ENCODE measurements at places on chromosomes 7 and 10.

DNA sequence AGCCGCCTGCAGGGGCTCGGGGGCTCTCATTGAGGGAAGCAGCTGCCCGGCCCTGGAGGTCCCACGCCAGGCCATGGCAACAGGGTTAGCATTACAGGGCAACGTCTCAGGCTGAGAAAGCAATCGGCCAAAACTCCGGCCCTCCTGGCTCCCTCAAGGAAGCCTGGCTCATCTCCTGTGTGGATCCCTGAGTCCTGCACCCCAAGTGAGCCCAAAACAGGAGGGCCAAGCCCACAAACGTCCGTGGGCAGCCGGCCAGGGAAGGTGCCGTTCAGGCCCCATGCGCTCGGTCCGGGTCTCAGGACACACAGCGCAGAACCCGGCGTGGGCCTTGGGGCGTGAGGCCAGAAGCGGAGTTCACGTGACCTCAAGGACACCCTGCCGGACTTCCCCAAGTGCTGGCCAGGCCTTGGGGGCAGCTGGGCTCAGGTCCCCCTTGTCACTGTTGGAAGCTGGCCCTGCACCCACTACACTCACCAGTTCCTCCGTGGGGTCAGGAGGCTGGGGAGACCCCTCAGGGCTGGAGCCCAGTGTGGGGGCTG, 8.0 kb upstream of the PWWP2B start:
- no peak for DNase-seq

DNA sequence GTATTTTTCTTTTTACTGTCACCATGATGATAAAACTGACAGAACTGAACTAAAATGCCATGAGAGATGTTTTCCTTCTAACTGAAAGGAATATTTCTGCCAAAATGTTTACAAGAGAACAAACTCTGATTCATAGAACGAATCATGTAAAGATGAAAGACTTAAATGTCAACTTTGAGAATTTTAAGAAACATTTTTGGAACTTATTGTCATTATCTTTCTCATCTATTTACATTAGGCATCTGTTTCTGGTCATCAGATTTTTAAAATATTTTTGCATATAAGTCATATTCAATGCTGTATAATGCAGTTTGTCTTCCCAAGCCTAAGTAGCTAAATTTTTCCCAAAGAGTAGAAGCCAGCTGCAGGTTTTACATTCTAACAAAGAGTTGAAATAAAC, 358.5 kb downstream of the TFEC start:
- no peak for DNase-seq

DNA sequence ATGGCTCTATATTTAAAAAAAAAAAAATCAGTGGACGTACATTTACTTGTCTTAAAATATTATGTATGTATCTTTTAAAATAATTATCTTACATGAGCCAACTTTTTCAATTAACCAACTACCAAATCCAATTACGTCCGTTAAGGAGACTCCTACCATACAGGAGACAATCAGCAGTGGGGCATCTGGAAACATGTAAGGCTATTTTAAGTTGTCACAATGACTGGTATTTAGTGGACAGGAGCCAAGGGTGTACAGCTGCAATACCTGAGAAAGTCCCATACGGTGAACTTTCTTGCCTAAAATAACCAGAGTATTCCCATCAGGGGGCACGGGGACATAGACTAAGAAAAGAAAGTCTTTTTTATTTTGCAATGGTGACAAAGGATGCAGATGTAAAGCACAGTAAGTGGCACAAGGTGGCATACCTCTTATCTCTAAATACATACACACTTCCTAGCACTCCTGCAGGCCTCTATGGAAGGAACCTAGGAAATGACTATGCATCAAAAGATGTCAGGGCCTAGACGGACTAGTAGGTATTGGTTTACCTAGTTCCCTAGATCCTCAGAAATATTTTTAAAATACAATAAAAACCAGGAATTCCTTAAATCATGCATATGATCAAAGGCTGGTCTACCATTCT, 16.0 kb upstream of the TLL2 start:
- no peak for DNase-seq

DNA sequence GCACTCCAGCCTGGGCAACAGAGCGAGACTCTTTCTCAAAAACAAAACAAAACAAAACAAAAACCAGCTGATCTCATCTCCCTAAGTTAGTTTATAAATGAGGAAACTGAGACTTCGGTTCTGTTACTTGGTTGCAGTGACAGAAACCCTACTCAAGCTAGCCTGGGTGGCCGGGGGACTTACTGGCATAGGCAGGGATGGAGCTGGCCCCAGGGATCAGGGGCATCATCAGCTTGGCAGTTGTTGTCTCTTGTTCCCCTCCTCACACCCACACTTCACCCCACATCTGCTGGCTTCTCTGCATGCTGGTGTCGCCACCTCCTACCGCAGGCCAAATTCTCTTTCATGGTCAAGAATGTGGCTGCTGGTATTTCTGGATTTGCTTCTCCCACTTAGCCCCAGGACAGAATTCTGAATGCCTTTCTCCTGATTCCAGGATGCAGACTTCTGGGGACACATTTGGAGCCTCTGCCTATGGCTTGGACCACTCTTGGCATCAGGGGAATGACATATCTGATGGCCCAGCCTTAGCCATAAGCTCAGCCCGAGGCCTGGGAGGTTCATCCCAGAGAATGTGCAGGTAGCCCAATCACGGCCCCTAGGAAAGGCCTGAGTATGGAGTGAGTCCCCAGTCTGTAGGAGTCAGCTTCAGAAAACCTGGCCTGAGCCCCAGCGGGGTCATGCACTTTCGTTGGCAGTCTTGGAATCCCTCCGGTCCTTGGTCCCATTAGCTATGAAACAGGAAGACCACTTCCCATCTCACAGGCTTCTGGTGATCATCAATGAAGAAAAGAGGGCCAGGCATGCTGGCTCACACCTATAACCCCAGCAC, 41.6 kb upstream of the CTBP2 start:
- no peak for DNase-seq

GRCh38 chr7:2437537-2438148, 34.2 kb downstream of the CHST12 start:
- no peak for DNase-seq

DNA sequence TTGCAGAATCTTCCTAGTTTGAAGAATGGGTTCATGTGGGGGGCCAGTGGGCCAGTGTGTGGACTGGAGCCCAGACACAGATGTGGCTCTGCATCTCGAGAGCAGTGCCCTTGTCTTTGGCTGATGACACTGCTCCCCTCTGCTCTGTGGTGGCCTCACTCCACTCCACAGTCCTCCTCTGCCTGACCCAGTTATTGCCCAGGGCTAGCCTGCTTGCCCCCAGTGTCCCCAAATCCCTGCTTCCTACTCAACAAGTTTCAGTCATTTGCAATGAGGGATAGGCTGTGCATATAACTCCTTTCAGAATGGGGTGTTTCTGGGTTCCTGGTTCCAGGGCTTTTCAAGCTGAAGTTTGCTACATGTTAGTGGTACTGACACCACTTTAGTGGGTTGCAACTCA, 177.5 kb downstream of the SNX10 start:
- DNase-seq, result no peak

GRCh38 chr7:72063330-72063729, 348.8 kb downstream of the CALN1 start:
- no peak for DNase-seq

DNA sequence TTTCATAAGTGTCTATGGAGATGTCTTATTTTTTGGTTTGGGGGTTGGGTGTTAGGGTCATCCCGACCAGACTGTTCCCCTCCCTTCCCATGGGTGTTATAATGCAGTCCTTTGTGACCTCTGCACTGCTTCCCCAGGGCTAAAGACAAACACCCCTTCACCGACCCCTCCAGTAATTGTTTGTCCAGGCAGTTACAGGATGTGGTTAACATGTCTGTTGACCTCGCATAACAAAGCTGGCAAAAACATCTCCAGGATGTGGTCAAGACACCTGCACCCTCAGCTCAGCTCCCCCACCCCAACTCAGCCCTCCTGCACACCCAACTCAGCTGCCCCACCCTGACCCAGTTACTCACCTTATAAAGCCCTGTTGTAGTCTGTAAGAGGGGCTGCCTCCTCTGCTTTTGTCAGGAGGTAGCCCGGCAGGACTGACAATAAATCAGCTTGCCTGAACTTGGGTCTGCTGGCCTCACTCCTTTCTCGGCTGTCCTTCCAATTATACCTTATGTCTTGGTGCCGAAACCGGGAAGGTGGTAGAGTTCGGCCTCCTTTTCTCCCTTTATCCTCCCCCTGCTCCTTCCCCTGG, 102.2 kb downstream of the ZNF92 start:
- DNase-seq, result no peak

- DNase-seq, result no peak
Measured at GRCh38 chr7:29274146-29275017, 79.8 kb downstream of the CHN2 start.

DNA sequence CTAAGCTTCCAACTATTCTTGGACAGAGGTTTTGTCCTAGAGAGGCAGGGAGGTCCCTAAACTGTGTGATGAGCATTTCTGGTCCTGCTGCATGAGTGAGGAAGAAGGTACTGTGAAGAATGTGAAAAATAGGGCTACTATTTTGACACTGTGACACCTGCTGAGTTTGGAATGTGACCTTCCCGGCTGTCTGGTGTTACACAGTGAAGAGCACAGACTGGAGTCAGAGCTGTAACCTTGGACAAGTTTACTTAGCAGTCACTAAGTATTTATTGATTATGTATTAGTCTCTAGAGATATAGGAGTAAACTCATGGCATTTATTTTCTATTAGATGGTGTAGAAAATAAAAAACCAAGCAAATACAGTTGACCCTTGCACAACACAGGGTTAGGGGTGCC, 12.3 kb downstream of the GOLGA7B start:
- no peak for DNase-seq

- DNase-seq, result no peak
Measured at GRCh38 chr7:100674411-100675104, 1.0 kb downstream of the GNB2 start.

DNA sequence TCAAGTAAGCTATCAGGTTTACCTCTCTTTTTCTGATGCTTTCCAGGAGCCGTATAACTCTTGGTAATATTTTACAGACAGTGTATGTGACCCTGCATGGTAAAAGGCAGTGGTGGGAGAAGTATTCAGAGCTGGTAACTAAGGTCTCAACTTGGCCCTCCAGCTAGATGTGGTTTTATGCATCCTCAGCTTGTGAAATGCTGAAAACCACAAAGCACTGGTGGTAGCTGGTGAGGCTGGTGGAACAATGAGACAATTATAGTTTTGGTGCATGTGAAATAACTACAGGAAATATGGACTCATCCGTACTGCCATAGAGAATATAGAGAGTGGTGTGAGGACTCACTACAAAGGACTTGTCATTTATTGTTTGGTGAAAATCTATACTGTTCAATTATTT, 383.0 kb upstream of the PCDH15 start:
- DNase-seq, result peak; percentile 88

- DNase-seq, result no peak
Measured at GRCh38 chr10:89002226-89002978, 11.8 kb downstream of the FAS start.

- DNase-seq, result no peak
Measured at GRCh38 chr7:28919510-28919909, 38.6 kb downstream of the TRIL start.

- peak; percentile 73 for DNase-seq
Measured at GRCh38 chr7:28686418-28686800, 271.7 kb downstream of the TRIL start.

- peak; percentile 53 for DNase-seq
Measured at GRCh38 chr10:26437637-26438461, at the start of gene APBB1IP. Gene APBB1IP (plus strand): TSS chr10:26438341. CDS start chr10:26492327, 53,986 bp downstream.

- DNase-seq, result peak; percentile 19
Measured at GRCh38 chr10:119337796-119338432, 130.5 kb downstream of the GRK5 start.

DNA sequence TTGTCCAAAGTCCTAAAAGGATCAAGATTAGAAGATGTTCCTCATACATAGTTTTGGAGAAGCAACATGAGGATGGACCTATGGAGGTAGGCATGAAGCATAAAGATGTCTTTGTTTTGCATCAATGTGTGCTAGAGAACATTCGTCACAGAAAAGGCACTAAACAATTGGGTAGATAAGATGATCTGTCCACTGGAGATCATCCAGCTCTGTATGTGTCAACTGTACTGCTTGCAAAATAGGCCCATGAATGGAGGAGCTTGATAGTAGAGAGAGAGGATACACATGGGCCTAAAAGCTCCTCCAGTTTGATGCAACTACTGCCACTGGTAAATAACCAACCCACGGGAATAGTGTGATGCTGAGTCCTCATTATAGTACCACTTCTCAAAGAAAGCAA, 286.4 kb upstream of the HGF start:
- DNase-seq, result no peak

DNA sequence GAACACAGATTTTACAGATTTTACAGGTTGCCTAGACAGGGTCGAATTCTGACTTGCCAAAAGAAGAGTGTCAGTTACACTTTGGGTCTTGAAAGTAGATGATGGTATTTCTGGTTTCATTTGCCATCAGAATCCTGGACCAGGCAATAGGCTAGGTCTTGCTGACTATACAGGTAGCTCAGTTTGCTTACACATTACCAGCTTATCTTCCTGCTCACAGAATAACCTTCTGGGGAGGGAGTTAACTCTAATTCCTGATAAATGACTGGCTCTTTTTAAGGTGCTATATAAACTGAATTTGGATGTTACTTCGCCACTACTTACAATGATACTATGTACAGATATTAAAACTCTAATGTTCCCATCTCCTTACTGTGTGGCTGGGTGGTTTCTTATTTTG, 39.8 kb downstream of the GBF1 start:
- DNase-seq, result no peak

DNA sequence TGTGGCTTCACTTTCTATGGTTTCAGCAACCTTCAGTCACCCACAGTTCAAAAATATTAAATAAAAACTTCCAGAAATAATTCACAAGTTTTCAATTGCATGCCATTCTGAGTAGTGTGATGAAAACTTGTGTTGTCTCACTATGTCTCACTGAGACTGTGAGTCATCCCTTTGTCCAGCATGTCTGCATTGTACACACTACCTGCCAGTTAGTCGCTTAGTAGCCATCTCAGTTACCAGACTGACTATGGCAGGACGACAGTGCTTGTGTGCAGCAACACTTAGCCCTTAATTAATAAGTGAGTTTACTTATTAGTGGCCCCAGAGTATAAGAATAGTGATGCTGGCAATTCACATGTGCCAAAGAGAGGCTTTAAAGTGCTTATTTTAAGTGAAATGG, 22.5 kb downstream of the CCDC186 start:
- peak; percentile 86 for DNase-seq

- peak; percentile 83 for DNase-seq
Measured at GRCh38 chr10:30185916-30186315, 126.5 kb upstream of the JCAD start.

All from RCC 7860 (cell line).